ENCODE measurements at places on chromosomes 11 and 22.

DNA sequence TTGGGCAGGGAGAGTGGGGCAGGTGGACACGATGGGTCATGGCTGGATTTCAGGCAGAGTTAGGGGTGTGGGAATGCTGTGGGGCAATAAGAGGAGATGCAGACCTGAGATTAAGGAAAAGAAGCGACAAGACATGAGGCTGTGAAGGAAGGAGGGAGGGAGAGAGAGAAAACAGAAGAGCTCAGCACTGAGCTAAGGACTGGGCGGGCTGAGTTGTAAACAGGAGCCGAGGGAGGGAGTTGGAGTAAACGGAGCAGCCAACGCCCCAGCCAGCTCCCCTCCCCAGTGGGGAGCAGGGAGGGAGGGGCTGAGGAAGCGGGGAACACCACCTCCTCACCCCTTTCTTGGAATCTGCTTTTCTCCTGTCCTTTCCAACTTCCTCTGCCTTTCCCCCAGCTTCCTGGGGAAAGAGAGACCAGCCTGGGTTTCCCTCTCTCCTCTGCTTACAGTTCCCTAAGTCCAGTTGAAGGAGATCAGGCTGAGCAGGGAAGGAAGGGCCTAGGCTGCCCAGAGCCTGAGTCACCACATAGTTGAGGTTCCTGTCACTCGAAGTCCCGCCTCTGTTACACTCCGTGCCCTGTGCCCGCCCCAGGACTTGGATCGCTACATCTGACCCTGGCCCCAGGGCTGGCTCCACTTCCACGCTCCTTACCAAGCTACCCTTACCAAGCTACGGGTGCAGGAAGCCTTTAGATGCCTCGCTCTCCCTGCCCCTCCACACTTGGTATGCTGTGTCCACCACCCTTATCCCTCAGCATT is 6.7 kb upstream of the AHNAK start:
- DNase-seq: peak; percentile 24

DNA sequence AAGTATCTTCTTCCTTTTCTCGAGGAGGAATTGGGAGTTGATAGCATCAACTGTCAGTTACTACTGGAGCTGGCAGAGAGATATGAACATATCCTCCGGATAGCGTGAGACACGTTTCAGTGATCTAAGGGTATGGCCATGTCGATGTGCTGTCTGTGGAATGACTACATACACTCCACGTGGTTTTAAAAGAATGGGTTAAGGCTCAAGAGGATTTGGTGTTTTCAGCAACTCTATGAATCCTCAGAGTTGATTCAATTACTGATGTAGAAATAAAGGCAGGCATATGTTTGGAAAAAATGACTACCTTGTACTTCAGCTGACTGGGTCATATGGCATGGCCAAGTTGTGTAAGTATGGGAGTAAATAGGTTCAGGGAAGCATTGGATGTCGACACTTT is 22.9 kb downstream of the MMP13 start:
- no peak for DNase-seq

DNA sequence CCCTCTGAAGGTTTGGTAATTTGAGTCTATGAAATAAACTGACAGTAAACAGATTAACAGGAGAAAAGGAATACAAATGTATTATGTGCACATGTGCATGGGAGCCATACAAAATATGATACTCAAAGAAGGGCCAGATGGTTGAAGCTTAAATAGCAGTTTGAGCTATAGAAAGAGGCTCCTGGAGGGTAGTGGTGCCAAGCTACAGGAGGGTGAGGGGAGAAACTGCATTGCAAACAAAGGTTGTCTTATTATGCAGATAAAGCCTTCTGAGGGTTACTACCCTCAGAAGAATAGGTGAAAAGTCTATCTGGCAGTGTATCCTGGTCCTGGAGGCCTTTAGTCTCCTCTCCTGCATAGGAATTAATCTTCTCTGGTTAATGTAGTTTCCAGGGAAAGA is 267.3 kb upstream of the MPPED2 start:
- DNase-seq: no peak

DNA sequence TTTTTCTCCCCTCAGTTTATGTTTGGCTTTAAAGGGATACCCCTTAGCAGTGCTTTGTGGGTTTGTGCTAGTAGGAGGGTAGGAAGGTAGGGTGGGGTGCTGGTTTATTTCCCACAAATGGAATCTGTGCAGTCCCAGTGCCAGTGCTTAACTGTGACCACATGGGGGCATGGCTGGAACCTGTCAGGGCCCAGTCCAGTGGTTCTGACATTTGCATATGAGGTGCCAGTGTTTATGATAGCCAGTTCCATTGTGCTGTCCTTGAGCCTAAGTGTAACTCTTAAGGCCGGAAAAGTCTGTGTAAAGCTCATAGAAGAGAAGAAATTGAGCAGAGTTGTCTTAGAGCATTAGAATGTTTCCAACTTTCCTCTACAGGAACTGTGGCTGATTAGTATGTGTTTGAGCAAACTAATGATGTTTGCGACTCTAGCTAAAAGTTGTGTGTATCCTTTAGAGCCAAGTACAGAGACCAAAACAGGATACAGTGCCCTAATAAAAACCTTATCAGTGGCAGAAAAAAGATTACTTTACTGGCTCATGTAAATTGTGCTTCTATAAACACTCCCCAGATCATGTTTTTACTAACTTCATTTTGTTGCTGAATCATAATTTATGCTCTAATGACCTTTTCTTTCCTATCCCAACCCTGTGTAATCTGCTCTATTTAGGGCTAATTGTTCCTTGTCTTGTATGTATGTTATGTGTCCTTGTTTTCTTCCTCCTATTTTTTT is 38.1 kb downstream of the DIXDC1 start:
- DNase-seq: no peak

DNA sequence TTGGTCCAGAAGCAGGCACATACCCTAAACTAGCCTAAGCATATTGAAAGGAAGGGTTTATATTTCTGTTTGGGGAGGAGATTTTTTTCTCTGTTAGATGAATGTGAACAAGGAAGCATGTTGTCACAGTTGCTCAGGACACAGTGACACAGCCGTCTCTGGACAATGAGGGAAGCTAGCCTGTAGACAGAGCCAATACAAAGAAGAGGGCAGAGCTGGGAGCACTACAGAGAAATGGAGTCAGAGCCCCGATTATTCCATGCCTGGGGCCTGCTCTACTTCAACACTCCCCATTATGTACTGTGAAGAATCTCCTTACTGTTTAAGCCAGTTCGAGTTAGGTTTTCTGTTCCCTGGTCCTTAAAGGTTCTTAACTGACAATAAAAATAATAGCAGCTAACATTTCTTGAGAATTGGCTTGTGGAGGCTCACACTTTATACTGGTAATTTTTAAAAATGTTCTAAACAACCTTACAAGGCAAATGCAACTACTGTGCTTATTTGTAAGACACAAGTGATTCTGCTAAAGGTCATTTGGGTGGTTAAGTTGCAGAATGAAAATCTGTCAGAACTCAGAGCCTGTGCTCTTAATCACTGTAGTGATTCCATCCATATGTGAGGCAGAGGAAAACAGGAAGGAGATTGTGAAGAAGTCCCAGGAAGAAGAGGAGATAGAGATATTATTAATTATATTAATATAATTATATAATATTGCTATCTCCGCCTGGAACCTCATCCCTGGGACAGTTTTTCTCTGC is 58.8 kb upstream of the RRAS2 start:
- DNase-seq: no peak

- no peak for DNase-seq
These were observed 432 bp upstream of the GP1BB start for GRCh38 chr22:19722982-19723231.

DNA sequence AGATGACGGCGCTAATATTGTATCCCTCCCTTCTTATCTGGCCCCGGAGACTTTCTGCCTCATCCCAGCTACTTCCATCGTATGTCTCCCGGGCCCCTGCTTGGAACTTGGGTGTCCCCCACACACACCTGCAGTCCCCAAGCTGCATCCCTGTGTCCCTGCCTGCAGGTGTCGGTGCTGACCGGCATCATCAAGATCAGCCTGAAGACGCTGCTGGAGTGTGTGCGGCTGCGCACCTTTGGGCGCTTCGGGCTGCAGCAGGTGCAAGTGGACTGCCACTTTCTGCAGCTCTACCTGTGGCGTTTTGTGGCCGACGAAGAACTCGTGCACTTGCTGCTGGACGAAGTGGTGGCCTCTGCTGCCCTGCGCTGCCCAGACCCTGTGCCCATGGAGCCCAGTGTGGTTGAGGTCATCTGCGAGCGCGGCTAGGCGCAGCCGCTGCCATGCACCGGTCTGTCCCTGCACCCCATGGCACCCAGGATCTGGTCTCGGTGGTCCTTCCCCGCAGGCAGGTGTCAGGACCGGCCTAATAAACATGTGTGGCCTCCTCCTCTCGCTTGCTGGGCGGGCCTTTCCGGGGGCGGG is 421 bp upstream of the TM7SF2 start:
- no peak for DNase-seq

DNA sequence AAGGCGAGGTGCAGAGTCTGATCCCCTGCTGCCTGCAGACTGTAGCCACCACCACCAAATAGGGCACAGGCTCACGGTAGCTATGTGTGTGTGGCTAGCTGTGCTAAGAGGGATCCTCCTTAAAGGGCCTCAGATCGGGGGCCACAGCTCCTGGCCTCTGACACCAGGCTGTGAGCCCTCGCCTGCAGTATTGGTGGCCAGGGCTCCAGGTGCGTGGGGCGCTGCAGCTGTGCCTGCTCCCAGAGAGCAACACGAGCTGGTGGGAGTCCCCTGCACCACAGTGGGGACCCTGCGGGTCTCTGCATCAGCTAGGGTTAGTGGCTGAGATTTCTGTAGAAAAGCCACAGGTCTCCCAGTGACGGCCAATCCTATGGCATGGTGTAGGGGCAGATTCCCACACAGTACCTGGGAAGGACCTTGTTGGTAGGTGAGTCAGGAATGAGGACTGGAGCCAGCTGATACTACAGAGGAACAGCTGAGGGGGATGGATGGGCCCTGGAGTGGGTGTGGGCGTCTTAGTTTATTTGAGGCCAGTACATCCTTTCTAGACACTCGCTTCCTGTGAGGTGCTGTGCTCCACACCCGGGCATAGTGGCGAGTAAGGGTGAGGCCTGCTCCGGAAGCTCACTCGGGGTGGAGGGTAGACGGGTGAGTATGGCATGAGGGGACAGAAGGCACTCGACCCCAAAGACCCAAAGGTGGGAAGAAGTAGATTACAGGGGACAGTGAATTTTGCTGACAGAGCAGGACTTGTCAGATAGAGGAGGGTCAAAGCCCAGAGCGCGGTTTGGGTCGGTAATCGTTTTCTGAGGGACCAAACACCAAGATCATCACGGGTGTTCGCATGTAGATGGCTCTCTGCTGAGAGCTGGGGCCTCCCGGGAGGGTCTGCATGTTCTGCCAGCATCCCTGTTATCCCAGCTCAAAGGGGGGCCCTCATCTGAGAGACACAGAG is 212.5 kb downstream of the TBC1D22A start:
- no peak for DNase-seq

DNA sequence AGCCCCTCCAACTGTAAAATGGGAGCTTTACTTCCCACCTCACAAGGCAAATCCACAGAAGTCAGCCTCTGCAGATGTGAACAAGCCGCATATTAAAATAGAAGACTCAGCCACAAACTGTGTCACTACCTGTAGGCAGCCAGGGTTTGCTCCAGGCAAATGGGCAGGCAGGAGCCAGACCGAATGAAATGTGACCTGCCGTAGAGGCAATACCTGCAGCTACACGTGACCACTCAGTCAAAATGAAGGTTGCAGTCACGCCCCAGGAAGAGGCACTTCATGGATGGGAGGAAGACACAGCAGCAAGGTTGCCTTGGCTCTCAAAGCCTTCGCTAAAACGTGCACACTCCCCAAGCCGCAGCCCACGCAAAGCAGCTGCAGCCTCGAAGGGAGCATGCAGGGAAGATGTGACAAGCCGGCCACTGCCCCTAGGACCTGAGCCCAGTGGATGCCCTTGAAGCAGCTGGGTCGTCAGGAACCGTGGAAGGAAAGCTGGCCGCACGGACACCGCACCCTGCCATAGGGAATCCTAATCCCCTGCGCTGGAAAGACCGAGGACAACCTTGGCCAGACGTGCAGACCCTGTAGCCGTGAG is 53.1 kb downstream of the SHANK2 start:
- no peak for DNase-seq

DNA sequence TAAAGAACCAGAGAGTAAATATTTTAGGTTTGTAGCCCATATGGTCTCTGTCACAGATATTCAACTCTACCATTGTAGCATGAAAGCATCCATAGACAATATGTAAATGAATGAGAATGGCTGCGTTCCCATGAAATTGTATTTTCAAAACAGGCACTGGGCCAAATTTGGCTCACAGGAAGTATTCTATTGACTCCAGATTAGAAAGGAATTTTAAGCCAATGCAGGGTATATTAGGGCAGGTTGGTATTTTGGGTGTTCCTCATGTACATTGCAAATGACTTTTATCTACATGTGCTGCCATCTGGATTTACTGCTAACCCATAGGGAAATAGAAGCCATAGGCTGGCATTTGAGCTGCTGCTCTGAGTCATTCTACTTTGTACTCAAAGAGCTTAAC is 35.1 kb upstream of the PDGFD start:
- DNase-seq: no peak

GRCh38 chr22:44585559-44586350 is 87.7 kb upstream of the RTL6 start:
- DNase-seq: no peak

- no peak for DNase-seq
These were observed 290.7 kb downstream of the TBC1D22A start for GRCh38 chr22:47053013-47053725.

DNA sequence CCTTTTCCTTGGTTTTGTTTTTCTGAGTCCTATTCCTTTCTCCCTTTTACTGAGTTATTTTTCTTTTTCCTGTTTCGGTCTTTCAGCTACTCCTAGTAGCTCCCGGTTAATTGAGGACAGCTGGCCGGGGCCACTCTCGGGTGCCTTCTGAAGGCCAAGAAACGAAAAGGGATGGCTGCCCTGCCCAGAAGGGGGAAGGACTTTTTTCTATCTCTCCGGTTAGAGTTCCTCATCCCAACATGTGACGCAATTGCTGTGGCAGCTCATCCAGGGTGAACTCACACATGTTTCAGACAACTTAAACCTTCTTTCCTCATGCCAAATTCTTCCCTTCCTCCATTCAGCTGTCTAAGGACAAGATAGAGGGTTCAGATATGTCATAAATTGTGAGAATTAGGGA is 83.6 kb downstream of the PIWIL4 start:
- DNase-seq: no peak

DNA sequence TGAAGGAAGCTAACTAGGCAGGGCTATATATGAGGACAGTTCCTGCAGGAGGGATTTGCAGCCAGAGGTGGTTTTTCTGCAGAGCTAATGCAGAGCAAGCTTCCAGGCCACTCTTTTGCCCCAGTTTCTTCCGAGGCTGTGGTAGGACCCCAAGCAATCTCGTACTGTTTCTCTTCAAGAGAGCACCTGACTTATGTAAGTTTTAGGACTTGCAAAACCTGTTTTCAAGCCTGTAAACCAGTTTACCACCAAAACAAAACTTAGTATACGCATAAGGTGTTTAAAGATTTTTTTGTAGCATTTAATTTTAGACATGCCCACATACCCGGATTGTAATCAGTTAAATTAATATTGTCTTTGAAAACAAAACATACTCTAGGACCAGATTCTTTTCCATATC is 7.7 kb upstream of the APLP2 start:
- no peak for DNase-seq

DNA sequence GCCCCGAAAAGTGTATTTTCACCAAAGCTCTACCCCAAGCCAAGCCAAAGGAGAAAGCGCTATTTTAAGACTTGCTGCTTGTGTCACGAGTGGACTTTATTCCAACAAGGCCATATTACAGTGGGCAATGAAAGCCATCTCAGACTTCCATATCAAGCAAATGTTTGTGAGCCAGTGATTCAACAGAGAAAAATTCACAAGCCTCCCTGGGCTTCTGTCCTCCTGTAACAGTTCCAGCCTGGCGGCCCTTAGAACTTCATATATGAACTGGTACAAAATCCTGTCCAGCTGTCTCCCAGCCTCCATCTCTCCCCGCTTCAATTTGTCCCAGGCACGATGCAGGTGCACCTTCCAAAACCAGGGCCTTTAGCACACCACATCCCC is 11.2 kb downstream of the LARGE1 start:
- DNase-seq: no peak
